Renal pelvis (tissue), 12 donors: ENCODE measurements at places on chromosomes 1 and 21. TPM values are rescaled to one million over a fixed set of nuclear protein-coding genes. Genes with fewer than 3 reads are reported as not detected.

The AADACL3 gene
- polyA plus RNA-seq, result not detected

GRCh38 chr1:199226163-199226562 is 587.3 kb downstream of the PTPRC start:
- peak; percentile 45 for DNase-seq

- no peak for DNase-seq
Observed at GRCh38 chr1:232308616-232309015, 321.3 kb downstream of the SIPA1L2 start.

DNA sequence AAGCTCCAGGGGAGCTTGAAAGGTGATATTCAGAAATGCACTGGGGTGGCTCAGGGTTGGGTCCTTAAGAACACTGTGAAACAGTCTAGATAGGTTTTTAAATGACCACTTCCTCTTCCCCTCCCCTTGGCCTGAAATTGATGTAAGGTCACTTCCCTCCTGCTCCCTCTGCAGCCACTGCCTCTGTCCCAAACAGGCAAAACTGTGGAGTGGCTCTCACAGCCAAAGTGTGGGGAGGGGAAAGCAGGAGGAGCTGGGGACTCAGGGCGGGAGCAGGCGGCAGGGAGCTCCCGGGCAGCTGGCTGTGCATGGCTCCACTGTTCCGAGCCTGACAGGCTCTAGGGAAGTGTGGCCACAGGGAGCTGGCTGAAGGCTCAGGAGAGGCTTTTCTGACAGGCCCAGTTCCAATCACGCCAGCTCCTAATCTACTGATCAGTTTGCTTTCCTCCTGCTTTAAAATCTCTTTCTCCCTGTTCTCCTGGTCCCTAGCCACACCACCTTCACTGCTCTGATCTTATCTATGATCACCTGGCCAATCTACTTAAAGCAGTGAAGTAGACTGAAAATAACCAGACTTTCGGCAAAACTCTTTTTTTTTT is 5.1 kb upstream of the CSRP1 start:
- no peak for DNase-seq

GRCh38 chr21:42568376-42568775 is 54.7 kb downstream of the SLC37A1 start:
- DNase-seq, result no peak

DNA sequence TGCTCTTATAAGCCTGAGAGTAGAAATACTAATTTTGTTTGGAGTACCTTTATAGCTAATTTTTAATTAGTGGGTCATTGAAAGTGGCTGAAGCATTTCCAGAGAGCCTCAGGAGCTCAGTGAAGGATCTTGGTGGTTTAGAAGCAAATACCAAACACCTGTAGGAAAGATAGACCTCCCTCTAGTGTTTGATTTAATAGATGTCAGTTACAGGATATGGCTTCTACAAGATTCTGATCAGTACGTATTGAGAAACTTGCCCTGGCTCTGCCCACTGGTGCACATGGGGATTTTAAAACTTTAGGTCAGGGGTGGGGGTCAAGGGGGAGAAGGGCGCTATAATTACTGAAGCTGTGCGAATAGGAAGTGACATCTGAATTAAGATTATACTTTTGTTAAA is 122.2 kb downstream of the POU2F1 start:
- no peak for DNase-seq

DNA sequence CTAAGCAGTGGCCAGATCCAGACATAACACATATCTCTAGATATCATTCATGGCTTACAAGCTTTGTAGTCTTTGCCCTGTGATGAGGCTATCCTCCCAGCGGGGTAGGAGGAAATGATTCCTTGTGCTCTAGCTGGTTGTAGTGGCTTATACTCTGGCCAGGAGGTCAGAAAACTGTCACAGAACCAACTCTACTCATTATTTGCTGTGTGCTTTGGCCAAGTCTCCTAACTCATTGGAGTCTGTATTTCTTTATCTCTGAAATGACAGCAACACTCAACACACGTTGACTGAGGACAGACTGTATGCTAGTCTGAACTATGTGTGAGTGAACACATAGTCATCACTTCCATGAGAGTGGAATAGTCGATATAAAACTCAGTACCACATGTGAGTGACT is 116.7 kb upstream of the F3 start:
- no peak for DNase-seq

DNA sequence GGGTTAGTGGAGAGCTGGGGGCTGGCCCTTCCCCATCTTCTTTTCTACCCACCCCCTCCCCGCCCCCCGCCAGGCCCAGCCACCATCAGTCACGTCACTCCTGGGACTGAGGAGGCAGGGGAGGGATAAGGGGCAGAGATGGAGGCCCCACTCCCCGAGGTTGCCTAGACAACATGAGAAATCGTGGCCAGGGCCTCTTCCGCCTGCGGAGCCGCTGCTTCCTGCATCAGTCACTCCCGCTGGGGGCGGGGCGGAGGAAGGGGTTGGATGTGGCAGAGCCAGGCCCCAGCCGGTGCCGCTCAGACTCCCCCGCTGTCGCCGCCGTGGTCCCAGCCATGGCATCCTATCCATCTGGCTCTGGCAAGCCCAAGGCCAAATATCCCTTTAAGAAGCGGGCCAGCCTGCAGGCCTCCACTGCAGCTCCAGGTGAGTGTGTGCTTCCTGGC is 1.2 kb downstream of the AMPD2 start:
- DNase-seq, result peak; percentile 95

- no peak for DNase-seq
Observed at GRCh38 chr1:233431753-233432403, 104.4 kb downstream of the MAP3K21 start.
